ENCODE measurements at places on chromosomes 2 and 18. TPM values are rescaled to one million over a fixed set of nuclear protein-coding genes. Genes with fewer than 3 reads are reported as not detected.
A peak's percentile ranks its signal among the peaks of the same experiment; 100 is the strongest.

CPLX4 gene
- not detected for total RNA-seq

LRRTM4 gene
- 38.4 TPM for total RNA-seq

UBXN2A gene
- 19.2 TPM for total RNA-seq

ALK gene
- not detected for total RNA-seq

DYSF gene
- 15.2 TPM for total RNA-seq

POTEC gene
- not detected for total RNA-seq

ZNF638 gene
- 326 TPM for total RNA-seq

CCDC74B gene
- total RNA-seq, result 34.7 TPM

SOWAHC gene
- 6.4 TPM for total RNA-seq

TMEM37 gene
- not detected for total RNA-seq

UGT1A4 gene
- total RNA-seq, result not detected

CCL20 gene
- total RNA-seq, result not detected

ALPI gene
- total RNA-seq, result not detected

GRCh38 chr2:16726147-16726546 is 60.5 kb upstream of the CYRIA start:
- no peak for DNase-seq

- no peak for DNase-seq
Measured at GRCh38 chr2:150267651-150268415, 219.6 kb downstream of the RND3 start.

DNA sequence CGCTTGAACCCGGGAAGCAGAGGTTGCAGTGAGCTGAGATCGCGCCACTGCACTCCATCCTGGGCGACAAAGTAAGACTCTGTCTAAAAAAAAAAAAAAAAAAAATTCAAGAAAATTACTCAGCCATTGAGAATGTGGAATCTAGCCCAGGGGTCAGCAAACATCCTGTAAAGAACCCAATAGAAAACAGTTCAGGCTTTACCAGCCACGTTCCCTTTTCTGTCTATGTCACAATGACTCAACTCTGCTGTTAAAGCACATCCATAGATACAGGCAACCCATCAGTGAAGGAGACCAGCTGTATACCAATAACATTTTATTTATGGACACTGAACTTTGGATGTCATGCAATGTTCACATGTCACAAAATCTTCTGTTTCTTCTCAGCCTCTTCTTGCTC is 435.6 kb upstream of the GYPC start:
- DNase-seq, result no peak

- DNase-seq, result no peak
Measured at GRCh38 chr2:2731816-2732284, 400.8 kb upstream of the MYT1L start.

GRCh38 chr2:56460508-56460907 is 276.7 kb downstream of the CCDC85A start:
- no peak for DNase-seq

DNA sequence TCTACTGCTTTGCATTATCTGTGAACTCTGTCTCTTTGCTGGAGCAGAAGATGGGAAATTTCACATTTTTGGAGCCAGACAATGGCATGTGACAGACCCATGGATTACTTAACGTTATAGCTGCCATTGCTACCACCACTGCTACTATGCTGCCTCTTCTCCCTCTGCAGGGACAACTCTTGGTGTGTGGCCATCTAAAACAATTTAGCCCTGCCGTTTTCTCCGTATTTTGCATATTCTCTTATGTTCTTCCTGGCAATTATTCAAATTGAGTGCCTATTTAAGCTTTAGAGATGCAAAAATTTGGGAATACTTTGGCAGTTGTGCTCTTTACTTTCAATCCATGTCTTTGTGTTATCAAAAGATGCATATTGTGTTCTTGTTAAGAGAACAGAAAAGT is 386.8 kb downstream of the XIRP2 start:
- DNase-seq, result no peak

DNA sequence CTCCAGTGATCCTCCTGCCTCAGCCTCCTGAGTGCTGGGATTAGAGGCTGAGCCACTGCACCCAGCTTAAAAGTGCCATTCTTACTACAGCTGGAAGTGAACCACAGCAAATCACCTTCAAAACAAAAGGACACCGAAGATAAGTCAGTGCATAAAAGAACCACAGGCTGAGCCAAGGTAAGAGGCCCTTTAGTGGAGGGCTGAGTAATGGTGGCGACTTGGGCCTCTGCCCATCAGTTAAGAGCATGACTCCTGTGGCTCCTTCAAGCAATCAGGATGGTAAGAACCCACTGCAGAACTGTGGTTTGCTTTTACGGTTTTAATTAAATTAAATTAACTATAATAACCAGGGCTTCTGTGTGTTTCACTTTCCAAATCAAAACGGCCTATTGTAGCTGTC is 75.1 kb downstream of the CTAGE1 start:
- peak; percentile 60 for DNase-seq

DNA sequence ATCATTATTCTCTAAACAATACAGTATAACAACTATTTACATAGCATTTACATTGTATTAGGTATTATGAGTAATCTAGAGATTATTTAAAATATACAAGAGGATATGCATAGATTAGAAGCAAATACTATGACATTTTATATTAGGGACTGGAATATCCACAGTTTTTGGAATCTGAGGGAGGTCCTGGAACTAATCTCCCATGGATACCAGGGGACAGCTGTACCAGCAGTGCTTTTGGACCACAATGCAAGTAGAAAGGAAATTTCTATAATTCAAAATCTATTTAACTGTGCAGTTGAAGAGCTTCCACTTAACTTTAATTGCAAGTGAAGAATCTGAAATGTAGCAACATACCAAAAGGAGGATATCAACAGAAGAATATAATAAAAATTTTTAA is 120.8 kb downstream of the LTBP1 start:
- DNase-seq, result no peak

DNA sequence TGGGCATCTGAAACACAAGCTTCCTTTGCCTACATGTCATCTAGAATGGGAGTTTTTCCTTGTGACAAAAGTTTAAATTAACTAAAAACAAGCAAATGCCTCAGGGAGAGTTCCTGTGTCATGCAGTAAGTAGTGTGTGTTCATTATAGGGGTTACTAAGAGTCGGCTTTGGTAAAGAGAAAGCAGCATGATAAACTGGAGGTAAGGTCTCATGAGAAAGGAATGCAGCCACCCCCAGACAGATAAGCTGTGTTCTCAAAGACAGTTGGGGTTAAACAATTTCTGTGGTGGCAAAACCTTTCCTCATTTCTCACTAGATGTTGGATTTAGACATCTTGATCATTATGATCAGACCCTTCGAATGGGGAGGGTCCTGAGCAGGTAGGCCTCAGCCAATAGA is 129.7 kb downstream of the MAP4K4 start:
- no peak for DNase-seq

GRCh38 chr2:149077861-149078260 is 39.4 kb downstream of the LYPD6B start:
- no peak for DNase-seq

- DNase-seq, result no peak
Measured at GRCh38 chr2:120109186-120110061, 96.5 kb downstream of the EPB41L5 start.

DNA sequence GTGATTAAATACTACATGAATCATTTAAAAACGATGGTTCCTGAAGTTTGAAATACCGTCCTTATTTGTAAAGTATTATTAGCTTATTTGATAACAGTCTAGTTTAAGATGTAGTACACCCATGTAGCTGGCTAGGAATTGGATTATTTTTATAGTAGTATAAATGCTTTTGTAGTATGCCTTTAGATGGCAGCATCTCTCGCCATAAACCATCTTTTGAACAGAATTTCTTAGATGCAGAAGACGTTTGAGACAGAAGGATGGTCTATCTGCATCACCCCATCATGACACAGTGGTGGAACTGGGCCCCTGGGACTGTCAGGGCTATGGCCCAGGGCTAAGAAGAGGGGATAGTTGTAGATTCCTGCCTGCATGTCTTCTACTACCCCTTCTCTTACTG is 152.7 kb downstream of the WDSUB1 start:
- DNase-seq, result no peak

GRCh38 chr2:237156031-237156856 is 70.6 kb downstream of the COPS8 start:
- peak; percentile 85 for DNase-seq

DNA sequence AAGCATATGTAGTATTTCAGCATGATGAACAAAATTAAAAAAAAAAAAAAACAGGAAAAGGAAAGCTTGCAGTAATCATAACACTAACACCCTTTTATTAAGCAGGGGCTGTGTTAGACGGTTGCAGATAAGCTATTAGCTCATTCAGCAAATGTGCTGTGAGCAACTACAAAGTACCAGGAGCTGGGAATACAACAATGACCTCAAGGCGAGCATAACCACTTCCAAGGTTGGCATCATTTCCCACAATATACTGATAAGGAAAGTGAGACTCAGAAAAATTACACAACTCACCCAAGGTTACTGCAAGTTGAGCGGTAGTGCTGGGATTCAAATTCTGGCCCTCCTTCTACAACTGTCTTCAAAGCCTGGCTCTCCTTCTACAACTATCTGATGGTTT is 38.2 kb upstream of the ACTR3 start:
- no peak for DNase-seq

DNA sequence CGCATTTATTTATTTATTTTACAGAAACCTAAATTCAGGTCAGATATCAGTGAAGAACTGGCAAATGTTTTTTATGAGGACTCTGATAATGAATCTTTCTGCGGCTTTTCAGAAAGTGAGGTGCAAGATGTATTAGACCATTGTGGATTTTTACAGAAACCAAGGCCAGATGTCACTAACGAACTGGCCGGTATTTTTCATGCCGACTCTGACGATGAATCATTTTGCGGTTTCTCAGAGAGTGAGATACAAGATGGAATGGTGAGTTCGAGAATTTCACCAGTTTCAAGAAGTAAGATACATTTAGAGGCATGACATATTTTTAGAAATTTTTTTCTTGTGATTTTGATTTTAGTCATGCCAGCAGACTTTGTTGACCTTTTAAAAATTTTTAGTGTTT is 4.6 kb downstream of the CDCA7 start:
- DNase-seq, result no peak

DNA sequence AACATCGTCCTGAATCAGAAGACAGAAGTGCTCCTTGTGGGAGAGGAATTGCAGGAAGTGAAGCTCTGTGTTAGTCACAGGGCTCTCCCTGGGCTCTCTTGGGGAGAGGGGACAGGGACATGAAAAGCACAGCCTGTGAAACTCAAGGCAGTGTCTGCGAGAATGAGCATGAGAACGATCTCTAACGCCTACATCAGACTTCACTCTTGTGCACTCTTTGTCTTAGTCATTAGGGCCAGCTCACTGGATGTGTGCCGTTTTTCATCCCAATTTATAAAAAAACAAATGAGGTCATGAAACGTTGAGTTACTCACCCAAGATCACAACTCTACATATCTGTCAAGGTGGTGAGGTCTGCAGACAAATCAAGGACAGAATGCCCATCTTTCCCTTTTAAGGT is 27.0 kb upstream of the TWIST2 start:
- DNase-seq, result no peak

DNA sequence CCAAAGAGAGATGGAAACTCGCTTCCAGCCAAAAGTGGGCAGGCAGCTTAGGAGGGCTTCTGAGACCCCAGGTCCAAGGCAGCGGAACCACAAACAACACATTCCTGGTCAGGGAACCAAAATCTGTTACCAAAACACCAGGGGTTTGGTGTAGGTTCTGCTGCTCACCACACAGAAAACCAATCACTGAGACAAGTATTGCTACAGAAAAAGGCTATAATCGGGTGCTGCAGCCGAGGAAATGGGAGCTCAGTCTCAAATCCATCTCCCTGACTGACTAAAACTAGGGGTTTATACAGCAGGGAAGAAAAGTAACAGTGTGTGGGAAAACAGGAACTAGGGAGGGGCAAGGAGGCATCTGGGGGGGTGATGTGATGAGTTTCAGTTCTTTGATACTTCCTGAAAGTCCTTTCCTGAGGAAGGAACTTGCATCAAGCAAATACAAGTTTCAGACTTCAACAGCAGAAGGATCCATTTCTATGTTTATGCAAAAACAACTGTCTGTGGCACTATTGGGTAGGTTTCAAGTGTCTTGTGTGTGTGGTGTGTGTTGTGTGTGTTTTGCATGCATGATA is 108.0 kb downstream of the FAM168B start:
- DNase-seq, result no peak

GRCh38 chr2:210445116-210445707 is 31.3 kb downstream of the LANCL1 start:
- no peak for DNase-seq

- DNase-seq, result no peak
Measured at GRCh38 chr2:226405465-226405864, 394.2 kb downstream of the IRS1 start.

GRCh38 chr2:235670974-235671787 is 177.3 kb downstream of the AGAP1 start:
- DNase-seq, result no peak

DNA sequence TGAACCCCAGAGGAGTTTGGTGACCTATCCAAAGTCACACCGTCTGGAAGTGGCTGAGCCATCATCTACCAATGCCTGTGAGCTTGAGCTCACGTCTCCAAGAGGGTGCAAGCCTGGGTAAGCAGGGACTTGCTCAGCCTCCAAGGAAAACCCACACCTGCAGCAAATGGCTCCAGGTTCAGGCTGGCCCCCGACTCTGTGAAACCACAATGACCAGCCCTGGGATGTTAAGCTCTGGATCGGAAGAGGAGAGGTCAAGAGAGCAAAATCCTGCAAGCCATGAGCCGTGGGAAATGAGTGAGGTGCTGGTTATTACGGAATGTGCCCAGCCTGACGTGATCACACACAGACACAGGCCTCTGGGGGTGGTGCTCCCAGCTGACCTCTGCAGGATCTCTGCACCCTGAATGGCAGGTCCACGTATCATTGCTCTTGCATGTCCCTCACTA is 94.1 kb upstream of the OTOS start:
- DNase-seq, result no peak

DNA sequence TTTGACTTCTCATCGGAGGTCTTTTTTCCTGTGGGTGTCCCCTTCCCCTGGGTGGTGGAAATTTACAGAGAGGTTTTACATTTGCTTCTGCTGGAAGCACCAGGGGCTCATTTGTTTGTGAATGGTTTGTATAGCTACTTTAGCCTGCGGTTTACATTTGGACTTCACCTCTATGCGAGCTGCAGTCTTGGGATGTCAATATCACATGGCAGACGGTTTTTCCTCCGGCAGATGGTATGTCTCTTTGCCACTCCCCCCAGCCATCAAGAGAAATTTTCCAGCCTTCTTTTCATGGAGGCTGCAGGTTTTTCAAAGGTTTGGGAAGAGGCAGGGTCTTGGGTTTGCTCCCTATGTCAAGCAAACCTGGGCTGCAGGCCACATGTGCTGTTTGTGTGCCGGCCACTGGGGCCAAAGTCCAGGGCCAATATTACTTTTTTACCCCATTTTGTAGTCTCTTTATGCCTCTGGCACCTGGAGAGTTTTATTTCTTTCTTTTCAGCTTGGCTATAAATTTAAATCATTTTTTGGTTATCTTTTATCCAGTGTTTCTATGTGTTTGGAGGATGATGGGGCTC is 23.9 kb upstream of the BOD1L2 start:
- DNase-seq, result no peak

GRCh38 chr18:70672581-70672980 is 383.7 kb downstream of the SOCS6 start:
- DNase-seq, result no peak

- no peak for DNase-seq
Measured at GRCh38 chr2:48725696-48726494, 29.6 kb downstream of the LHCGR start.

GRCh38 chr18:48030616-48031480 is 100.4 kb upstream of the SMAD2 start:
- DNase-seq, result peak; percentile 55

- no peak for DNase-seq
Measured at GRCh38 chr18:10523544-10523943, 2.3 kb upstream of the NAPG start.

GRCh38 chr2:102027036-102027980 is 35.5 kb downstream of the IL1R2 start:
- DNase-seq, result no peak

GRCh38 chr2:100397118-100397860 is 20.2 kb downstream of the CHST10 start:
- no peak for DNase-seq
